ENCODE measurements at places on chromosomes 16 and 17.
A peak's percentile ranks its signal among the peaks of the same experiment; 100 is the strongest.

- DNase-seq = no peak
Observed at GRCh38 chr16:72922714-72923113, 125.2 kb downstream of the ZFHX3 start.

DNA sequence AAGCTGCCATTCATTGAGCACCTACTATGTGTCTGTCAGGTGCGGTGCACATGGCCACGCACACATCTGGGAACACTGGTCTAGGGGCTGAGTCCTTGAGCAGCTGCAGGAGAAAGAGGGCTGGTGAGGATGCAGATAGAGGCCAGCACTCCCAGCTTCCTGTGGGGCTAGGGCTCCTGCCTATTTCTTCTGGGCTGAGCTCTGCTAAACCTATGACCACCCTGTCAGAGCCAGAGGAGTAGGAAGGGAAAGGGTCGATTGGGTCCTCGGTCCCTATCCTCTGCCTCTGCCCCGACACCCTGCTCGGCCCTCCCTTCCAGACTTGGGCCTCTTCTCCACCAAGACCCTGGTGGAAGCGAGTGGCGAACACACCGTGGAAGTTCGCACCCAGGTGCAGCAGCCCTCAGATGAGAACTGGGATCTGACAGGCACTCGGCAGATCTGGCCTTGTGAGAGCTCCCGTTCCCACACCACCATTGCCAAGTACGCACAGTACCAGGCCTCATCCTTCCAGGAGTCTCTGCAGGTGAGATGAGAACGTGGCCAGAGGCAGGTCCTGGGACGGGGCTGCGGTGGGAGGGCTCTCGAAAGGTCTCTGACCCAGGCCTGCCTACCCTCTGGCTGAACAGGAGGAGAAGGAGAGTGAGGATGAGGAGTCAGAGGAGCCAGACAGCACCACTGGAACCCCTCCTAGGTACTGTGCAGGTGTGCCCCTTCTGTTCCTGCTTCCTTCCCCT, 4.0 kb upstream of the TMEM88 start:
- DNase-seq = no peak

- peak; percentile 33 for DNase-seq
Observed at GRCh38 chr17:7988750-7989178, 13.7 kb upstream of the GUCY2D start.

DNA sequence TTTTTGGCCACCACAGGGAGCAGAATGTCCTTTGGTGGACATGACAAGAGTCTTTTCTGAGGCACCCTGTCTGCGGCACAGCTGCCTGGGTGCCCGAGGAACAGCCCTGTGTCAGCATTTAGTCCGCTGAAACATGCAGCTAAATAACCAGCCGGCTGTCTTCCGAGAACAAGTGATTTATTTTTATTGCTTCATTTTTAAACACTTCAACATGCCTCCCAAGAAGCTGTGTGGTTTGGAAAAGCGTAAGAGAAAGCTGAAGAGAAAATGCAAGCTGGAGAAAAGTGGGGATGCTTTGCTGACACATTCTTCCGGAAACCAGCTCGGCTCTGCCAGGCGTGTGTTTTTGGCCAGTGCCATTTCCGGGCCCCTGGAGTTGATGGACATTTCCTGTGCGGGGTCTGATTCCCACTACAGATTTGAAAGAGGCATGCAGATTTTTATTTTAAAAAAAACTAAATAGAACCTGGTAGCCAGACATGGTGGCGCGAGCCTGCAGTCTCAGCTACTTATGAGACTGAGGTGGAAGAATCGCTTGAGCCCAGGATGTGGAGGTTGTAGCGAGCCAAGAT, 94.7 kb downstream of the SEC14L1 start:
- DNase-seq = no peak

- no peak for DNase-seq
Observed at GRCh38 chr17:55266958-55267688, 2.4 kb downstream of the HLF start.

- no peak for DNase-seq
Observed at GRCh38 chr16:6616746-6617145, 715.9 kb upstream of the RBFOX1 start.

DNA sequence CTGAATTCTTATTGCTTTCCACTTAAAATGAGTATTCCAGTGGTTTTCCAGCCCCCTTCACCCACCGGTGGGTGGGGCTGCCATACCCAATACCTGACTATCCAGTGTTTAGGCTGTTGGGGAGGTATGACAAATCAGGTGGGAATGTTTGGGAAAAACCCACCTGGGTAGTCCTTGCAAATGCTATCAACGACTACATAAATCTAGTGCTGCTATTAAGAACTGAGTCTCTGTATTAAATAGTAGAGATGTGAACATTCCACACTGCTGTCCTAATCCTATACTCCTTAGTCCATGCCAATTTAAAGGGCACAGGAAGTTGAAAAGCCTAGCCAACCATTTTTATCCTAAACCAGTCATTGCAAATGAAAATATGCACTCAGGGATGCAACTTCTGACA, 126.6 kb downstream of the AXIN2 start:
- no peak for DNase-seq

GRCh38 chr17:73863761-73864535, 219.7 kb upstream of the SDK2 start:
- DNase-seq = no peak

DNA sequence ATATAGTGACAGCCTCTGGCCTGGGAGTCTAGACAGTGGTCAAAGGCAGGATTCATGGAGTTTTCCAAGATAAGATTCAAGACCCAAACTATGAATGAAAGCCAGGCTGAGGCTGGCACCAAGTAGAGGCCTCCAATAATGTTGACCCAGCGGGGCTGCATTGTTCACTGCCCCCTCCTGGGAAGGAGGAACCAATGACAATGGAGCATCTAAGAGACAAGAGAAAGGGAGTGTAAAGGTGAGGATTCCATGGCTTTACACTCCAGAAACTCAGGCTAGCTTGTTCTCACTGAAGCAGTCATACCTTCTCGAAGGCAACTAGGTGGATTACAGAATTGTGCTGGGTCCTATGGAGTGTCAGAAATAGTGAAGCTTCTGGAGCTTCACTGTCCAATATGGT, 380.3 kb downstream of the WWOX start:
- no peak for DNase-seq
